ENCODE measurements at places on chromosomes 11 and 22.

DNA sequence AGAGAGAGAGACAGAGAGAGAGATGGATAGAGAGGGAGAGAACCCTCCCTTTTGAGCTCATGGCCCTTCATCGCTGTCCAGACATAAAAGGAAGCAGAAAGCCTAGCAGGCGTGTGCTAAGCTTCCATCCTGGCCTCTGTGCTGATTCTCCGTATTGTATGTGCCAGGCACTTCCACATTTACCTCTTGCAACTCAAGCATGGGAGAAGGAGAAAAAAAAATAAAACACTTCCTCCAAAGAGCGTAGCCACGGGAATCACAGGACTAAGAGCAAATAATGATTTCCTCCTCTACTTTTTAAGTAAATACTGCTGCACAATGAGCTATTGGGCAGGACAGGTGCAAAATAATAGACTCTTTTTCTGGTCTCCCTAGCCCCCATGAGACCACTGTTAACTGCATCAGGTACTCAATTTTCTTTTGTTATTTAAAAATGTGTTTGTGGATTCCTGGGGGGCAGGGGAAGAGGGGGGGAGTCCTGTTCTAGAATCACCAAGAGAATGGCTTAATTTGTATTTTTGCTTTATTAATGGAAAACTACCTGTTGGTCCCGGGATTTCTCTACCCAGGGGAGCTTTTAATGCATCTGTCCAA, 154.3 kb downstream of the NXPE2 start:
- no peak for DNase-seq

DNA sequence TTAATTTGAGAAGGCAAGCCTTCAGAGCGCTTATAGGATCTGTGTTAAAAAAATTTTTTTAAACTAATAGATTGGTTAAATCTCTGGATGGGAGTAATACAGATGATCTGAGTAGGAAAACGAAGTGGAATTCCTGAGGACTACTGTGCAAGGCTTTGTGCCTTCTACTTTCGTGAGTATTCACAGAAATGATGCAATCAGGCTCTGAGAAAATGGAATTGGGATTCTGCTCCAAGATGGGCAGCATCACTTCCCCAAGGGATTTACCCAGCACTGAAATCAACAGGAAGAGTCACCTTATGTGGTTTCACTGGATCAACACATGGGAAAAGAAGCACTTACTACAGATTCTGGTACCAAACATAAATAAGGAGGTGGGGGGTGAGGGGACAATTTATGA, 12.5 kb downstream of the KMT5B start:
- DNase-seq = no peak

DNA sequence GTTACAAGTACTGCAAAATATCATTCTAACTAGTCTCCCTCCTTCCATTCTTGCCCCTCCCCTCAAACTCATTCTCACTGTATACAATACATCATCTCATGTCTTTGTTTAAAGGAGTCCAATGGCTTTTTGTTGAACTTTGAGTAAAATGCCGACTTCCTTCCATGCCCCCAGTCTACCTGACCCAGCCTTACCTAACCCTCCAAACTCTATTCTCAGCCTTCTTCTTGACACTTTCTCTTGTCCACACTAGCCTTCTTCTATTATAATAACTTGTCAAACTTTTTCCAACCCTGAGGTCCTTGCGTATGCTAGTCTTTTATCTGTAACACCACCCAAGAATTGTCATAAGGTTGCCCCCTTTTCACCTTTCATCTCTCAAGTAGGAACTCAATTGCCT, 1011.4 kb upstream of the CCDC90B start:
- DNase-seq = no peak

DNA sequence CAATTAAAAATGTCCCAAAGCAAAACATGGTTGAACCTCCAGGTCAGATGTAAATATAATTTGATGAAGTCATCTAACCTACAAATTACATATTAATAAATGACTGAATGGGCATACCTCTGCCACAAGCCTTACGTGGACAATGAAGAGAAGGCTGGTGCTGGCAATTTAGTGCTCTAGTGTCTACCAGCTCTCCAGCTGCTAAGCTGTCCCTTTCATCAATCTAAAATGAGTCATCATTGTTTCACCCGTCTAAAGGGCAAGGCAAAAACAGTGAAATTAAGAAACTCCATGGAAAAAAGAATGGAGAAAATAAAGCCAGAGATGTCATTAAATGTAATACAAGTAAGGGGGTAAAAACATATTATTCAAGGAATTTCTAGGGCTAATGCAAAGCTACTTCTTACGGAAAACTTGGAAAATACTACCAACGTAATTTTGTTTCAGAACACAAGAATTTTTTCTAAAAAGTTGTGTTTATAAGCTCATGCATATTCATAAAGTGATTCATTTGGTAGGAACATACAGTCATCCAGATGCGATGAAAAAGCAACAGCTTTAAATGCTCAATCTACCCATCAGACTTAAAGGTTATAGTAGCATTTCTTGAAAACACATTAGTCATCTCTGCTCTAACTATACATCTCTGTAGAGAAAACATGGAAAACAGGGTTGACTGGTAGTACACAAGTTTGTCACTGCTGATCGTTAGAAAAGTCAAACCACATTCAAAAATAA, 71.5 kb downstream of the SIK3 start:
- DNase-seq = no peak

- DNase-seq = no peak
These were observed 22.0 kb downstream of the TAF1D start for GRCh38 chr11:93719310-93719709.
